Uterus (tissue), 4 donors: ENCODE measurements at places on chromosomes 2 and 18.

DNA sequence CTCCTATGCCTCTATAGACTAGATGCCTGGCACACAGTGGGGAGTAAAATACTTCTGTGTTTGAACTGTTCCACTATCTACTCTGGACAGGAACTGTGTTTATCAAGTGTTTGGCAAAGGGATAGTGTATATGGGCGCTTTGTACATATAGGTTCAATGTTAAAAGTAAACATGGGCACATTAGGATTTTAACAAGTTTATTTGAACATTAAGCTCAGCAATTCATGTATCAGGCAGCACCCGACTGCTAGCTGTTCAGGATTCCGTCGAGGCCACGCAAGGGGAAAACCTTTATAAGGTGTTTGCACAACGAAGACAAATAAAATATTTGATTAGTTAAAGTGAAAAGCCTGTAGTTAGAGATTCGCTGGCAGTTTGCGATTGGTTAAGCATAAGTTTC lies 43.4 kb upstream of the ROCK2 start:
- DNase-seq, result no peak

- no peak for DNase-seq
Measured at GRCh38 chr2:16287831-16288230, 347.5 kb downstream of the MYCN start.

GRCh38 chr2:58283931-58284330 lies 42.8 kb upstream of the FANCL start:
- no peak for DNase-seq

- DNase-seq, result no peak
Measured at GRCh38 chr2:232883116-232883721, 13.2 kb downstream of the SNORC start.

- DNase-seq, result no peak
Measured at GRCh38 chr2:144405982-144406788, 113.7 kb downstream of the ZEB2 start.

DNA sequence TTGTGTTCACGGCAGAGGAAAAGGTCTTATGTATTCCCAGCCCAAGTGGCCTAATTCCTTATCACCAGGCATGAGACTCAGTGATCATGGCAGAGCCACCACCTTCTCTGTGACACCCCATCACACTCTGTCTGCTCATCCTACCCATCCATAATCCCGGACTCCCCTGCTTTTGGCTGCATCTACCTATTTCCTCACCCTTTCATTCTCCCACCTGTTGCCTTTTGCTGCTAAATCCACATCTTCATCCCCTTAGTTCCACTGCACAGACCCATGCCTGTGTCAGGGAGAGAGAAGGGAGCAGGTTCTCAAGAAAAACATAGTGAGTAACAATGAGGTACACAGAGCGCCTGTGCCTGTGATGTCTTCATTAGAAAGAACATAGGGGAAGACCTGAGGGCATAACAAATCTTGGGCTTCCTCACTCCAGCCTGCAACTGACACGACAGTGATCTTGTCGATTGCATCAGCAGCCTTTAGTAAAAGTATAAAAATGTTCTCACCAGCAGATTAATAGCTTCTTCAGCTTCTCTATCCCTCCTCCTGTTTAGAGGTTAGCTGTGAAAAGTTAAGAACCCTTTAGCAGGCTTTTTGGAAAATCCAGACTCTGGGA lies 246.5 kb upstream of the SPRED2 start:
- DNase-seq, result no peak

DNA sequence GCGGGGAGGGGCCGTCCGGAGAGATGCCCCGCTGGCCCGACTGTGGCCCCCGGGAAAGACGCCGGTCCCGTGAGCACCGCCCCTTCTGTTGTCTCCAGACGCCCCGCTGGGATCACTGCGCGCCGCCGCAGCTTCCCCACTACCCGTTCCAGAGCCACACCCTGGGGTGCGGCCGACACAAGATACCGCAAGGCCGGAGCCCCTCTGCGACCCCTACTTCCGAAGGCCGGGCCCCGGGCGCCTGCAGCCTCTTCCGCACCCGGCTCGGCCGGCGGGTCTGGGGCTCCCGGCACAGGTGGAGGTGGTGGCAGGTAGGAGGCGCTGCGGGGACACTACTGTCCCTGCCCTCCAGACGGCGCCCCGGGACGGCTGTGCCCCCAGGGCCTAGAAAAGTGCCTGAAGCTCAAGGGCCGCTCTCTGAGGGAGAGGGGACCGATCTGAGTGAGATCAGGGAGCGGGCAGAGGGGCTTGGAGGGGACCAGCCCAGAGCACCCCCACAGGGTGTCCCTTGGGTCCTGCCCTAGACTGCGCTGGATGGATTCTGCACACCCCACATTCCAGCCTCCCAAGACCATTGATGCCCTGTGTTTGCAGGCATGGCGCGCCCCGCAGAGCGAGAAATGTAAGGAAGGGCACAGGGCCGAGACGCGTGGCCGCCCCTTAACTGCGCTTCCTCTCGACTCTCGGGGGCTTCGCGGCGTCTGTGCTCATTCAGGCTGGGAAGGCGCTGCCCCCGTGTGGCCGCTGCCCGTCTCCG lies 80.0 kb downstream of the GFPT1 start:
- peak; percentile 89 for DNase-seq
